Activated CD4-positive, alpha-beta T cell treated with anti-CD3 and anti-CD28 coated beads, Interleukin-2, amount 10 ng/mL, durations not matched to agents 24 days and 14 days (primary cell): ENCODE measurements at places on chromosomes 5 and 9.

DNA sequence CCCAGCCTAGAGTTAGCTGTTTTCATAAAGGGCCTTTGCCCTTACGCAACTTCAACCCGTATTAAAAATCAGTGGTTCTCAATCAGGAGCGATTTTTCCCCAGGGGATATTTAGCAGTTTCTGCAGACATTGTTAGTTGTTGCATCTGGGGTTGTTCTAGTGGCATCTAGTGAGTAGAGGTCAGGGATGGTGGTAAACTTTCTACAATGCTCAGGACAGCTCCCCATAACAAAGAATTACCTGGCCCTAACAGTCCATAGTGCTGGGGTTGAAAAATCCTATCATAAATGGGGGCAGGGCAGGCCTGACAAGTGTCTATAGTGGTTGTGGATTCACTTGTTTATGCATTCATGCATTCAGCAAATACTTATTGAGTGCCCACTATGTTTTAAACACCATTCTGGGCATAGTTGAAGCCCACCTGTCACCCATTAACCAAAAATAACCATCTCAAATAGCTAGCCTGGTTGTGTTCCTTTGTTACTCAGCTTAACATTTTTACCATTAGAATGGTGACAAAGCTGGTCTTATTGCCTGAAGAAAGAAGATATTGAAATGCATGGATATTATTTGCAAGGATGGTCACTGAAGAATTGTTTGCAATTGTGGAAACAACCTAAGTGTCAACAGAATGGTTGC, 15.9 kb upstream of the FGF1 start:
- DNase-seq, result no peak

DNA sequence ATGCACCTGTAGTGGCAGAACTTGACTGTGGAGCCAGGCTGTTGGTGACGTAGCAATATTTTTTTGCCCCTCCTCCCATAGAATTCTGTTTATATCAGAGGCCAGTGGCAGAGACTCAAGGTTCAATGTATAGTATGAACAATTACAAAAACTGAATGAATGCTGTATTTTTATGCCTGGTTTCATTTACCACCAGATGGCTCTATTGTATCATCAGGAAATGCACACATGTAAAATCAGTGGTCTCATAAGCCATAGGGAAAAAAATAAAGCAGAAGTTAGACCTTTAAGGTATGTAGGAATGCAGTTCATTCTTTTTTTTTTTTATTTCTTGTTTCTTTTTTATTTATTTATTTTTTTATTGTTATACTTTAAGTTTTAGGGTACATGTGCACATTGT, 43.6 kb downstream of the CCDC192 start:
- DNase-seq, result no peak

DNA sequence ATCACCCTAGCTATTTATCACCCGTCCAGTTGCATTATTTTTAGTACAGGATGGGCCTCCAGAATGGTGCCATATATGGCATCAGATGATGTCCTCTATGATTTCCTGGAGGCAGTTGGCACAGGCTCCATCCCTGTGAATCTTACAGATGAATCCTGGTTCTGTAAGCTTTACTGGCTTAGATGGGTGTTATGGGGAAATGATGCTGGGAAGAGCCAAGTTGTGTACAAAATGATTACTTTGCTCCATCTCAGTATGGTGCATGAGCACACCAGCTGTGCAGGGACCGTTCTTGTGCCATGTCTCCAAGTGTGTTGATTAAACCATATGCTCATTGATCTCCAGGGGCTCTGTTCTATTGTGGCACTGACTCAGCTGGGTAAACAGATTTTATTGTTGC, 755.7 kb downstream of the TLR4 start:
- no peak for DNase-seq

GRCh38 chr5:108801301-108801700, 53.6 kb downstream of the FER start:
- DNase-seq, result no peak

DNA sequence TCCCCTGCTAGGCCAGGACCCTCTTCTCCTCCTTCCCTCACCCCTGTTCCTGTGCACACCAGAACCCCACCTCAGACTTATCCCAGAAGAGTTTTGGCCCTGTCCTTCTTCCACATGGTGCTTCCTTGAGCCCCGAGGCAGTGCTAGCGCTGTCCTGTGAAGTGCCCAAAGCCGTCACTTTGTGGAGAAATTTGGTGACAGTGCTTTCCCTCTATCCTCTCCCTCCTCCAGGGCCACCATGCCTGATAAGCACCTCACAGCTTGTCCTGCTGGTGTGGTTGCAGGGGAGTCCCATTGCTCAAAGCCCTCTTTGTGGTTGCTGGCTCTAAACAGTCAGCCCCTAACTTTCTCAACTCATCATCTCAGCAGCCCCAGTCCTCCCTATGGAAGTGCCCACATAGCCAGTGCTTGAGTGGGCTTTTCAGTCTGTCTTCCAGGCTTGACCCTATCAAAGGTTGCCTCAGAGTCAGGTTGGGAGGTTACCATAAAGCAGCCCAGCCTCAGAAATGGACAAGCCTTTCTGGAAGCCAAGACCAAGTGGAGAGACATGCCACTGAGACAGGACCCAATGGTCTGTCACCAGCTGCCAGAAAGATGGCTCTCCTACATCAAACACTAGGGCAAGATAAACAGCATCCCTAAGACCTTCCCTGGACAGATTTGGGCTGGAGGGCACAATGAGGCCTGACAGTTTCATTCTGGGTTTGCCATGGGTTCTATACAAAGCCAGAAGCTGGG, 18.0 kb downstream of the IGIP start:
- no peak for DNase-seq

GRCh38 chr9:18748251-18748701, 274.3 kb downstream of the ADAMTSL1 start:
- DNase-seq, result no peak

DNA sequence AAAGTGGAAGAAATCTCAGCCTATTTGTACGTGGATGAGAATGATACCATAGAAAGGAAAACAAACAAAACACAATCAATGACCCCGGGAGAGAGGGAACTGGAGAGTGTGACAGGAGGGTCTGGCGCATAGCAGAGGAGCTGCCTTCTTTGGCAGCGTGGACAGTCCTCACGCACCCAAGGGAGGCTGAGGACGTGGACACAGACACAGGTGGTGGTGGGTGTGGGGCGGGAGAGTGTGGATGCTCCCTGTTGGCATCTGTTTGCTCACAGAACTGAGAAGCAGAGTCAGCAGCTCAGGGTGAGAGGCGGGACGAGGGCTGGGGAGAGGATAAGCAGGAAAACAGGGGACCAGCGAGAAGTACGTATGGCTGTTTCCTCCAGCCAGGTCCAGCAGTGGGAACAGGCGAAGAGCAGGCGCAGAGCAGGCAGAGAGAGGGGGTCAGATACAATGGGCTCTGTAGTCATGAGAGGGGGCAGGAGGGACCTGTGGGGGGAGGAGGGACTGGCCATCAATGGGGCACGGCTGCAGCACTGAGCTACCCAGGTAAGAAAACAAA, 10.0 kb downstream of the CMBL start:
- DNase-seq, result no peak

DNA sequence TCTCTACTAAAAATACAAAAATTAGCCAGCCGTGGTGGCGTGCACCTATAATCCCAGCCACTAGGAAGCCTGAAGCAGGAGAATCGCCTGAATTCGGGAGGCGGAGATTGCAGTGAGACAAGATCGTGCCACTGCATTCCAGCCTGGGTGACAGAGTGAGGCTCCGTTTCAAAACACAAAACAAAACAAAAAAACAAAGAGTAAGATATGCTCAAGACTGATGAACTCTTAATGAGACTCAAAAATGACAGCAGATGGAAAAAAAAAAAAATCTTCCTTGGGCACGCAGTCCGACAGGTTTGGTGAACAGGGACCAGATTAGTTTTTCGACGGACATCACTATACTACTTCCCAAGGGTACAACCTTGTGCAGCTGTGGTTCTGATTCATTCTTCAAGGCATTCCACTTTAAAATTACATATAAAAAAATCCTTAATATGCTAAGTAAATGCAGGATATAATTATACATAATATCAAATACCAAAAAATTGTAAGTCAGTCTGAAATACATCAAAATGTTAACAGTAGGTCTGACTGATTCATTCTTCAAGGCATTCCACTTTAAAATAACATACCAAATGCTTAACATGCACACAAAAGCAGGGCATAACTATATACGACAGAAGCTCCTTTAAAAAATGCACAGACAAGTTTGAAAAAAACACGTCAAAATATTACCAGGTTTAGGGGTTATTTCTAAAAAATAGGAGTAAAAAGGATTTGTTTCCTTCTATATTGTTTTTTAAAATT, 12.3 kb downstream of the PSIP1 start:
- no peak for DNase-seq

- peak; percentile 81 for DNase-seq
Measured at GRCh38 chr5:139543423-139543991, 17.6 kb upstream of the UBE2D2 start.

DNA sequence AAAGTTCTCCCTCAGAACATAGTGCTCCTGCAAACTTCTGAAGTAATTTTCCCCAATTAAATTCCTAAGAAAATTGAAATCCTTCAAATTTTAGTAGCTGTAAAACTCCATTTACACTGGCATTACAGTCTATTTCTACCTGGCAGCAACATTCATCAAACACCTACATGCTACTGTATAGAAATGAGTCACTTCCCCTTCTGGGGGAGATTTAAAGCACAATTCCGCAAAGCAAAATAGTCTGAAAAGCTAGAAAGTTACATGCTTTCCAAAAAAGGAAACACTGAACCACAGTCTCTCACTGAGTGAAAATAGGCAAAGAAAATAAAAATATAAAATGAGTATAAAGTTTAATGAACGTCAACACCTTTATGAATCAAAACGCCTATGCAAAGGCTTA, 43.3 kb downstream of the MCTP1 start:
- no peak for DNase-seq

- DNase-seq, result peak; percentile 55
Measured at GRCh38 chr9:215631-216155, 1.0 kb downstream of the DOCK8 start.

- peak; percentile 59 for DNase-seq
Measured at GRCh38 chr5:131224387-131225201, 39.3 kb upstream of the CDC42SE2 start.
